ENCODE measurements at places on chromosomes 3 and 15.

DNA sequence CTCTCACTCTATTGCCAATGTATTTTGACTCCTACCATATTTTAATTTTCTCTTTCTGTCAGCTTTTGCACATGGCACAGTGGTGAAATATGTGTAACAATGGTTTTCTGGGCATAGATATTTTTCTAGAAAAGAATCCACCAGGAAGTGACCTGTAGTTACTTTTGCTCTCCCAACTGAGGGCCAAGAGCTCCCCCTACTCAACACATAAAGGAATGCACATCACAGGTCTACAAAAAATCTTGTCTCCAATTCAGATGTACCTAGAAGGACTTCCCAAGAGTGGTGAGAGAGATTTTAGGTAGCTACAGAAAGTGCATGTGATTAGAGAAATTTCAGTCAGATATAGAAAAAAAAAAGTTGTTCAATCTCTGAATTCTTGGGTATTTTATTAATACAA lies 15.6 kb downstream of the CPA3 start:
- no peak for DNase-seq

GRCh38 chr3:184635126-184635525 lies 73.5 kb downstream of the EPHB3 start:
- no peak for DNase-seq

GRCh38 chr3:49906073-49906743 lies 2.5 kb upstream of the MST1R start:
- DNase-seq = no peak

GRCh38 chr3:65484964-65485363 lies 553.8 kb downstream of the MAGI1 start:
- no peak for DNase-seq

DNA sequence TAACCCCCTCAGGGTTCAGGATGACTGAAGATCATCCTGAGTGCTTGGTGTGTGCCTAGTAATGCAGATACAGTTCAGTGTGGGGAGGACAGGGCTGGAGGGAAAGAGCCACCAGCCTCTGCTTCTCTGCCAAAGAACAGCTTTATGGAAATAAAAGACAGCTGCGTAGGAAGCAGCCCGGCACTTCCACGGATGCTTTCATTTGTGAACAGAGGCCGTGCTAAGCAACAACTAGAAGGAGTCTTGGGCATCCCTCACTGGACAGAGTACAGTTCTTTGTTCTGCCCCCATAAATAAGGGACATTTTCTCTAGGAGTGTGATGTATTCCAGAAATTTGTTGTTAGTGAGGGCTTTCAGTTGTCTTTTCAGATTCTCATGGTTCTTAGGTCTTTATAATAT lies 194.8 kb upstream of the RGMA start:
- no peak for DNase-seq

DNA sequence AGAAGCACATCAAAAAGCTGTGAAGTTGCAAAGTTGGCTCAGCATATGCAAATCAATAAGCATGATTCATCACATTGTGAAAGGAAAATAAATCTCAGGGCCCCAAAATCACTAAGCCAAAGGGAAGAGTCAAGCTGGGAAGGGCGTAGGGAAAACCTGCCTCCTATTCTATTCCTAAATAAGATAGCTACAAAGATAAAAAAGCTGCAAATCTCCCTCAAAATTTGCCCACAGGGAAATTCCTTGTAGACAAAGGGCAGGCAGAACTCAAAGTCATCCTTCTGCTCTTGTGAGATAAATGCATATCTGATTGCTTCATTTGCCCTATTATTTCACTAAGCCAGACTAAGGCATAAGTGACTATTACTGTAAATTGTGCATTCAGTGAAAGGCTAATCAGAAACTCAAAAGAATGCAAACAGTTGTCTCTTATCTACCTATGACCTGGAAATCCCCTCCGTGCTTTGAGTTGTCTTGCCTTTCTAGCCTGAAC lies 30.5 kb upstream of the CCNL1 start:
- no peak for DNase-seq

GRCh38 chr3:169627789-169628188 lies 35.7 kb downstream of the MECOM start:
- DNase-seq = no peak

GRCh38 chr3:95539950-95540483 lies 1274.4 kb upstream of the EPHA6 start:
- no peak for DNase-seq

GRCh38 chr3:191358929-191359328 lies 28.6 kb upstream of the UTS2B start:
- no peak for DNase-seq

Measured in stimulated activated CD8-positive, alpha-beta memory T cell treated with anti-CD3 and anti-CD28 coated beads, Interleukin-7, amount 100 ng/mL, for 1 hour (primary cell).